ENCODE measurements at places on chromosomes 2 and 18.

DNA sequence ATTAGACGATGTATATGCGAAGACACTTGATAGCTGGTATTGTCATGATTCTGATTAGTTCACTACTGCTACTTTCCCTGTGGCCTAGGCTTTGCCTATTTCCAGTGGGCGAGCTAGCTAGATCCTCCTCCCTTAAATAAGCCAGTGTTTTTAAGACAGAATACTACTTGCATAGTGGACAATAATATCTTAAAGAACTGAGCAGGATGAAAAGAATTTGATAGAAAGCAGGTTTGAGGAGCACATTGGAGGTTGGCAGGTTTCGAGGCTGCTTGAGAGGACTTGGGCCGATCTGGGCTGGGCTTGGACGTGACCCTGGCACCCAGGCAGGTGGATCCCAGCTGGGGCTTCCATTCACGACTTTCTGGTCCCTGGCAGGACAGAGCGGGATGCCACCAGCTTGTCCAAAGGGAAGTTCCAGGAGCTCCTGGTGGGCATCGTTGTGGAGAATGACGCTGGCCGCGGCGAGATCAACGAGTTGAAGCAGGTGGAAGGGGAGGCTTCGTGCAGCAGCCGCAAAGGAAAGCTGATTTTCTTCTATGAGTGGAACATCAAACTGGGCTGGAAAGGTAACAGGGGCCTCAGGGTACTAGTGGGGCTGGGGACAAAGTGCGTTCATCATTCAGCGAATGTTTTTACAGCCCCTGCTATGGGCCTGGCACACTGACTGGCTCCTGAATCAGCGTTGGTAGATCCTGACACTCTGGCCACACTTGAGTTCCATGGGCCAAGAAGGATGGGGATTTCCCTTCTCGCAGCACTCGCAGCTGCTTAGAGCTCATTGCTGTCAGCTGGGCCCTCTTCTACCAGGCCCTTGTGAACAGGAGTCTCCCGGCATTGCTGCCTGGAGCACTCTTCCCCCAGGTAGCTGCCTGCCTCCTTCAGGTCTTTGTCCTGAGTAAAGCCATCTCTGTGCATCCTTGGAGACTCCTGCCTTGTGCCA is 16.9 kb downstream of the C2orf74 start:
- no peak for DNase-seq

DNA sequence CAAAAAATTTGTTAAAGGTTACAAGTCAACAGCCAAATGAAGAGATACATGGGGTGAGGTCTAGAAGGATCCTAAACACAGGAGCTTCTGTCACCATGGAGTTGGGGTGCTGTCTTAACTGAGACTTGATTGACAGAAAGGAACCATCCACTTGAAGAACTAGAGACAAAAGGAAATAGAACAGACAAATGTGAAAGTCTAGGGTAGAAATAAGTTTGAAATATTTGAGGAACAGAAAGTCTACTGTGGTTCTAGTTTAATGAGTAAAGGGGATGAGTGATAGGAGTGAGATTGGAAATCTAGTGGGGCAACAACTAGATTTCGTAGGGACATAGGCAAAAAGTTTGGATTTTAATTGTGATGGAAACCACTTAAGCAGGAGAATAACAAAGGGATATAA is 18.7 kb downstream of the RBBP8 start:
- DNase-seq: no peak

GRCh38 chr2:236753606-236754270 is 184.1 kb downstream of the ACKR3 start:
- DNase-seq: no peak

DNA sequence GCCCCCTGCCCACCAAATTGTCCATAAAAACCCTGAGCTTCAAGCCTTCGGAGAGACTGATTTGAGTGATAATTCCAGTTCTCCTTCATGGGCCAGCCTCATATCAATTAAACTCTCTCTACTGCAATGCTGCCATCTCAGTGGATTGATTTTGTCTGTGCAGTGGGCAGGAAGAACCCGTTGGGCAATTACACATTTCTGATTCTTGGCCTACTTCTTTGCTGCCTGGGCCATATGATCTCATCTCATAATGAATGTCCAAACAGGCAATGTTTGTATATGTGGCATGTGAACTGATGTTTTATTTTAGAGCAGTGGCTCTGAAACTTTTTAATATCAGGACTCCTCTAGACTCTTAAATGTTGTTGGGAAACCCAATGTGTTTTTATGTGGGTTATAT is 101.2 kb upstream of the SLC38A11 start:
- DNase-seq: no peak

DNA sequence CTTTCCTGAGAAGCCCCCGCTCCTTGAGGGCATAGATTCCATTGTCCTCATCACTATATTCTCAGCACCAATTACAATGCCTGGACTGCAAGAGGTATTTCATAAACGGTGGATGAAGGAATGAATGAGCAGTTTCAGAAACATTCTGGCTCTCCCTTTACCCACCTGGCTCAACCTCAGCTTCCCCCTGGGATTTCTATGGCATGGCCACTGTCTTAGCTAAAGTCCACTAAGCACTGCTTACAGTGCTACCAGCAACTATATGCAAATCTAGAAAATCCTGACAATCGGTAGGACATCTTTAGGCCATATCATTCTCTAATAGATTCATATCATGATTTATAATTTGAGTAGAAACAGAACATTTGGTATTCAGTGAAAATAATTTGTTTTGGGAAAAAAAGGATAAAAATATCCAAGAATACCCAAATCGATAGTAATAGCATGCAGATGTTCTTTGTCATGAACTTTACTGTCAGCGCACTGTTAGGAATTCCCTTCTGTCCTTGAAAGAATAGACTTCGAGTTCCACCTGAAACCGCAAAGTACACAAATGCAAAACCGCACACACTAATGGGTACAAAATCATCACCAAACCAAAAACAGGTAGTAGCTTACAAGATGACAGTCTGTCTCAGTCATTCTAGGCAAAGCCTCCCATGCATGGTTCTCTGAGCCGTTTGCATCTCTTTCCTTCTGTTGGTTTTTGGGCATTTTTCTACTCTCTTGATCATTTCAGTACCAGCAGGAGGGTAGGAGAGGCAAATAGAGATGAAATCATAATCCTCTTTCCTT is 303.6 kb upstream of the ID2 start:
- no peak for DNase-seq

- no peak for DNase-seq
Measured at GRCh38 chr2:60544954-60545560, 8.4 kb downstream of the BCL11A start.

GRCh38 chr18:45589356-45590035 is 25.8 kb upstream of the SLC14A2 start:
- DNase-seq: no peak

DNA sequence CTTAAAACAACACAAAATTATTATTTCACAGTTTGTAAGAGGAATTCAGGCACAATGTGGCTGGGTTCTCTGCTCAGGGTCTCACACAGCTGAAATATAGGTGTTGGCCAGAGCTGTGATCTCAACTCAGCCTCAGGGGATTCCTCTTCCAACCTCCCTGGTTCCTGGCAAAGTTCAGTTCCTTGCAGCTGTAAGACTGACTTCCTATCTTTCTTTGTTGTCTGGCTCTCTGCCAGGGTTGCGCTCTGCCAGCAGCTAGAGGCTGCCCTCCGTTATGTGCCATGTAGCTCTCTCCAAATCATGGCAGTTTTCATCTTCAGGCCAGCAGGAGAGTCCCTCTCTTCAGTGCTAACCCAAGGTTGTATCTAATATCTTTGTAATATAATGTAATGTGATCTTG is 272.5 kb upstream of the KCNJ3 start:
- DNase-seq: peak; percentile 3

GRCh38 chr2:230775737-230776136 is 63.1 kb downstream of the CAB39 start:
- DNase-seq: no peak

DNA sequence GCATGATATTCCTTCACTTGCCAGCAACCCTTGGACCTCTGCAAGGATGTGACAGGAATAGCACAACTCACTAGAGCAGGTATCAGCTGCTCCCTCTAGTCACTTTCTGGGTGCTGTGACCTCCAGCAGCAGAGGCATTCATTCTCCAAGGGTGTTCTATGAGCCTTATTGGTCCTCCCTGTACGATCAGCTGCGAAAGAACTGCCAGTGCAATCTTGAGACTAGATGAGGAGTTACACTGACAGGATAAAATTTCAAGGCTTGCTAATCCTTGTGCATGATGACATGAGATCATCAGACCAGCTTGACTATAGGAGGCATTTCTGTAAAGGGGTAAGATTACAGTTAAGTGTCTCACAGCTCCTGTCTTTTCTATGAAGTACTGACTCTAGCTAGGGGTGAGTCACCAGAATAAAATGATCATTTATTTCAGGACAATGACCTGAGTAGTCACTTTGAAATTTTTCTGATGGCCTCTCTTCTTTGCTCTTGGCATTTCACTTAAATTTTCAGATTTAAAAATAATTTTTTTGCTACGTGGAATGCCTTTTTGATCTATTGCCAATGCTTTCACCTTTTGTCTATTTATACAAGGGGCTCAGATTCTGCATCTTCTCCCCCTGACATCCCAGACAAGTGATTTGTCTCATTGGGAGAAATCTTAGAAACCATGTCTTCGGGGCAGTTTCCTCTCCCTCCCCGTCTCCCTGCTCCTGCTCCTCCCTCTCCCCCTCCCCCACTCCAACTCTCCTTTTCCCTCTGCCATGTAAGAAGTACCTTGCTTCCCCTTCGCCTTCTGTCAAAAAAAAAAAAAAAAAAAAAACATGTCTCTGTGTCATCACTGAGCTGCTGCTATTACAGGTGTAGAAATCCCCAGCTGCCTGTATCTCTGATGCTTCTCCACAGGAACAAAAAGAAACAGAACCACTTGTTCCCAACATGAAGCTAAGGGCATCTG is 49.2 kb upstream of the FRZB start:
- no peak for DNase-seq

- no peak for DNase-seq
Measured at GRCh38 chr2:218405086-218405745, 5.5 kb downstream of the CTDSP1 start.

DNA sequence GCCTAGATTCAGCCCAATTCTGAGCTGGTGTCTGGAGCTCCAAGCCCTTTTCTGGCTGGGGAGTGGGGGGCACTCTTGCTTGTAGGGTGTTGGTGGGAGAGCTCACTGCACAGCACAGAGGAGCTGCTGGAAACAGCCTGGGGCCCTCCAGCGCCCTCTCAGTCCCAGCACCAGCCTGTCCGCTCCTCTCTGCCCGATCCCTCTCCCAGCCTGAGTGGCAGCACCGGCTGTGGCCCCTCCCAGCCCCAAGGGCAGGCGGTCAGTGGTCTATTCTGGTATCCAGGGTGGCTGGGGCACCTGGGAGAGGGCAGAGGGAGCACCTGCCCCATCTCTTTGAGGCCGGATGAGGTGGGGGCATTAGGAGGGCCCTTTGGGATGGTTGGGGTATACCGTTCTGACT is 13.2 kb upstream of the DES start:
- no peak for DNase-seq

GRCh38 chr2:3453190-3453999 is 65.9 kb downstream of the ADI1 start:
- no peak for DNase-seq

- DNase-seq: no peak
Measured at GRCh38 chr2:183532514-183532913, 408.3 kb downstream of the NUP35 start.

GRCh38 chr18:79736846-79737245 is 57.2 kb downstream of the CTDP1 start:
- no peak for DNase-seq

DNA sequence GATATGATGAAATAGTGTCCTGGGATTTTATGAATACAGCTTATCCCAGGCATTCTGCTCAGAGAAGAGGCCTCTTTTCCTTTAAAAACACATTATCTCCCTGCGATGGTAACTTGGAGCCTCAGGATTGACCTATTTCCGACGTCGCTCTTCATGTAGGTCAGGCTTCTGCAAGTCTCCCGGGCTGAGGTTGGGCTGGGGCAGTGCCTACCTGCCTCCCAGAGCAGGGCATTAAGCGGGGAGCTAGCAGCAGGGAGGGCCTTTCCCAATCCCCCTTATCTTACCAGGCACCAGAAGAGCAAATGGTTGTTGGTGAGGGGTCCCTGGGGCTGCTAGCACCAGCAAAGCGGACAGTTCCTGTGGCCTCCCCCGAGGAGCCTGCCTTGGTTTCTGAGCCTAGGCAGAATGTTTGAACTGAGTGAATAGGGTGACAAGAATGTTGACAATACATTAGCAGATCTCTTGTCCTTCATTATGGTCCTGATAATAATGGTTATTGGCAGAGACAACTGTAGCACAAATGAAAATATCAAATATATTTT is 60.2 kb downstream of the TRPM8 start:
- DNase-seq: no peak

GRCh38 chr18:79587779-79588635 is 91.6 kb upstream of the CTDP1 start:
- DNase-seq: no peak

DNA sequence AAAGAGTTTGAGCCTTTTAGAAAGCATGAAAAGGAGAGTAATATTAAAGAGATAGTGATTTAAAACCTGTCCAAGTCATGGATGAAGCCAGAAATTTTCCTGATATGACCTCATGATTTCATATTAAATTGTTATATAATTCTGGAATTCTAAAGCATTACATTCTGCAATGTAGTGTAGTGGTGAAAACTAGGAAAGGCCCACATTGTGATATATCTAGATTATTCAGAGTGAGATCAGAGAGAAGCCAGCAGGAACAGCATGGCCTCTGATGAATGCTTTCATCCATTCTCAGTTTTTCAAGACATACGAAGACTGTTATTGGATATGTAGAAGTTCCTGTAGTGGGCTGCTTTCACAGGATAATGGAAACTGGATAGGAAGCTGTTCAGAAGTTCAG is 98.8 kb downstream of the LCLAT1 start:
- DNase-seq: no peak

- DNase-seq: no peak
Measured at GRCh38 chr2:226334981-226335720, 464.5 kb downstream of the IRS1 start.

DNA sequence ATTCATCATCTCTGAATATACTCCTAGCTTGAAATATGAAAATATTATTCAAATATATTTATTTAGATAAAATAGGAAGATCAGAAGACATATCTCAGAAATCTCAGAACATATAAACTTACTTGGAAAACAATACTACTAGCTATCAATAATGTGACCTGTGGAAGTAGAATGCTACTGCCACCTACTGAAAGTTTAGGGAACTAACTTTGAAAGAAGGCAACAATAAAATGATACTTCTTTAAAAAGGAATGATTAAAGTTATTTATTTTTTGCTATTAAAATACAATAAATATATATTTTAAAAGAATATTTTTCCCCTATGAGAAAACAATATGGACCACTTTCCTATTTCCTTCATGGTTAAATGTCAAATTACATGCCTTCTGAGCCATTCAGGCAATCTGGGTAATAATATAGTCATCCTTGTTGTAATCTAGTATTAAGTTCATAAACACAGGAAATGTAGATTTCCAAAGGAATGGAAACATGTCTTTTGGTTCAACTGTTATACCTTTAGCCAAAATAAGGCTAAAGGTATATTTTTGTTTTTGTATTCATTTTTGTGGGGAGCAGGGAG is 26.0 kb downstream of the ACADL start:
- peak; percentile 29 for DNase-seq

Measured in T47D (cell line).